Activated CD8-positive, alpha-beta memory T cell treated with anti-CD3 and anti-CD28 coated beads, Interleukin-2, amount 50 U/mL, for 4 hours (primary cell): ENCODE measurements at places on chromosomes 3 and 15.

DNA sequence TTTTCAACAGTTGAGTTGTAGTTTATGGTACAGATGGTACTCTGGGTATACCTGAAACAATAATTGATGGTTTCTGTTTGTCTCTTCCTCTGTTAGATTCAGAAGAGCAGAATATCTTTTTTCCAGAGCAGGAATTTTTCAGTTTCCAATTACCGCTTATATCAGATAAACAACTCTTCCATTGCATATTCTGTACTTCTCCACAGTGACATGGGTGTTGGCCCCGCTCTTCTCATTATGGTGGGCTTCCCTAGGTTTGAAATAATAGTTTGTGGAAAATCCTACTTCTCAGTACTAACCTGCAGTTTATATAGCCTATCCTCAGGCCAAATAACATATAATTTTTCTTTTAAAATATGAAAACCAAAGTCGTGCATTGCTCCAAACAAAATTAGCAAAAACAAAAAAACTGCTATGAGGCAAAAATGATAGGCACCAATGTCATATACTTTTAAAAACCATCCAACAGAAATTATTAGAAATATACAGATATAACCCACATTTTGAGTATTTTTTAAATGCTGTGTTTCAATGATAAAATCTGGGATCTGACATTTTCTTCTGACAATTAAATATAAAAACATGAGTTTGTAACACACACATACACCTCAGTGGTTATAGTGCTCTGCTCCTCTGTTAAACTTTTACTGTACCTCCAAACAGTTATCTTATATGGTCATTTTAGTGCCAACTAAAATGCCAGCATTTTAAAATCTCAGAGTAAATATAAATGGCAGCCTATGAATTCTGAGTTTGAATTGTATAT is 56.8 kb downstream of the CMSS1 start:
- no peak for DNase-seq

GRCh38 chr3:186516646-186517045 is 27.5 kb downstream of the CRYGS start:
- no peak for DNase-seq

- DNase-seq = no peak
Measured at GRCh38 chr15:90360746-90361145, 8.7 kb downstream of the ZNF774 start.

GRCh38 chr15:88949734-88950400 is 36.7 kb upstream of the MFGE8 start:
- no peak for DNase-seq
